CD4-positive, alpha-beta T cell treated with Interleukin-17A for 1 hour (primary cell): ENCODE measurements at places on chromosomes 12 and 14.
A peak's percentile ranks its signal among the peaks of the same experiment; 100 is the strongest.

DNA sequence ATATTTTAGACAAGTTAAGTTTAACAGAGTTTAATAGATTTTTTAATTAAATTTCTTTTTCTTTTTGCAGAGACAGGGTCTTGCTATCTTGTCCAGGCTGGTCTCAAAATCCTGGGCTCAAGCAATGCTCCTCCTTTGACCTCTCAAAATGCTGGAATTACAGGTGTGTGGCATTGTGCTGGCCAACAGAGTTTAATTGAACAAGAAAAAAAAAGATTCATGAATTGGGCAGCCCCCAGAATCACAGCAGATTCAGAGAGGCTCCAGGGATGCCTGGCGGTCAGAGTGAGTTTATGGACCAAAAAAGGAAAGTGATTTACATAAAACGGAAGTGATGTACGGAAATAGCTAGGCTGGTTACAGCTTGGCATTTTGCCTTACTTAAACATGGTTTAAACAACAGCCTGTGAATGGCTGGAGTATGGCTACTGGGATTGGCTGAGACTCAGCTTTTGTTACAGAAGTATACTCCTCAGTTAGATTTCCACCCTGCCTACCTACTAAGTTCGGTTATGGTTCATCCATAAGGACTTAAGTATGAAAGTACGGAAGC lies 14.5 kb upstream of the TESPA1 start:
- no peak for DNase-seq

GRCh38 chr14:72554401-72554800 lies 339.5 kb downstream of the DPF3 start:
- no peak for DNase-seq

- no peak for DNase-seq
Observed at GRCh38 chr14:80965037-80965436, 9.6 kb downstream of the TSHR start.

- DNase-seq = no peak
Observed at GRCh38 chr12:31970199-31970598, 11.0 kb downstream of the RESF1 start.

- no peak for DNase-seq
Observed at GRCh38 chr14:35715079-35715478, 94.0 kb downstream of the RALGAPA1 start.

- DNase-seq = no peak
Observed at GRCh38 chr12:58882826-58883225, 37.5 kb downstream of the LRIG3 start.

- DNase-seq = no peak
Observed at GRCh38 chr14:72715215-72715849, 178.6 kb downstream of the DPF3 start.

- DNase-seq = peak; percentile 81
Observed at GRCh38 chr12:12705838-12706520, 10.0 kb upstream of the GPR19 start.

DNA sequence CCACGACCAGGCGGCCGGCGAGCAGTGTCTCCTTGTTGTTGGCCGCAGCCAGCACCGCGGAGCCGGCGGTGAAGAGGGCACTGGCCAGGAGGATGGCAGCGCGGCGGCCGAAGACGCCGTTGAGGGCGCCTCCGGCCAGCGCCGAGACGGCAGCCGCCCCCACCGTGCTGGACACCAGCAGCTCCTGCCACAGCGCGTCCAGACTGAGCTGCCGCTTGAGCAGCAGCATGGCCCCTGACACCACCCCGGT lies 691 bp downstream of the SLC2A13 start:
- DNase-seq = no peak

DNA sequence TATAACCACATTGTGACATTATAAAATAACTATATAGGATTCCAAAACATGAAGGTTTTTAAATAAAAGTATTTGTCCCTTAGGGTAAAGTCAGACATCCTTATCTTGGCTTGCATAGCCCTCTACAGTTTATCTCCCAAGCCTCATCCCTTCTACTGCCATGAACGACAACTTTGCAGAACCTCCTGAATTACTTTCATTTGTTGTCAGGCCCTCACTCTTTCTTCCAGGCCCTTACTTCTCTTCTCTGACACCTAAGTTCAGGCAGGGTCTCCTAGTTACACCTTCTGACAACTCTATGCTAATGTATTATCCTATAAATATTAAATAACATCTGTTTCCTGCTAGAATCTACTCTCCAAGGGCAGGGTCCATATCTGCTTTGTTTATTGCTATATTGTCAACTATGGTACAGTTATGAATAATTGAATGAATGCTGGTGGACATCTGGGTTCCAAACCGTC lies 115.7 kb upstream of the MDM1 start:
- DNase-seq = no peak

- no peak for DNase-seq
Observed at GRCh38 chr14:64550621-64551333, 1.0 kb downstream of the PPP1R36 start.

DNA sequence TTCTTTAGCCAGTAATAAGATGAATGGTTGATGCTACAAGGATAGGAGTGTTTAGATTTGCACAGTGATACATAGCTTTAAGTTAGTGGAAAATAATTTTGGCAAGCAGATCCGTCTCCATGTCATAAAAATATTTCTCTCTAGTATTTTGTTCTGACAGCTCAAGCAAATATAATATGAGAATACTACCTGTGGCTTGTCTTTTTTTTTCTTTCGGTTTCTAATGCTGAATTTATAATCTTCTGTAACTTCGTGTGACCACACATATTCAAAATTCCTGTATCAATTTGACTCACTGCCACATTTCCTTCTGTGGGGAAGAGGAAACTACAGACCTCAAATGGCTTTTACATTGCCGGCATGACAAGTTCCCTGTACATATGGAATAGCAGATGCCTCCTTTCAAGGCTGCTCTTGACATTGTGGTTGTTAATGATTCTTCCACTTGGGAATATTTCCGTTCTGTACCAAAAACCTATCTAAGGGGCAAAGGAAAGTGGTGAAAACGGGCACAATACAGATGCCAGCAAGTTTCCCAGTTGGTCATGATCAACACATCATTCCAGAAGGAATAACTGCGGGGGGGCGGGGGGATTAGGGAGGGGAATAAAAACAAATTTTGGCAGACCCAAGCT lies 103.6 kb upstream of the CCDC91 start:
- DNase-seq = no peak

- peak; percentile 24 for DNase-seq
Observed at GRCh38 chr14:91947475-91948184, at the start of gene FBLN5. FBLN5 (minus strand) TSS chr14:91947694; CDS start chr14:91947229, 465 bp downstream.

DNA sequence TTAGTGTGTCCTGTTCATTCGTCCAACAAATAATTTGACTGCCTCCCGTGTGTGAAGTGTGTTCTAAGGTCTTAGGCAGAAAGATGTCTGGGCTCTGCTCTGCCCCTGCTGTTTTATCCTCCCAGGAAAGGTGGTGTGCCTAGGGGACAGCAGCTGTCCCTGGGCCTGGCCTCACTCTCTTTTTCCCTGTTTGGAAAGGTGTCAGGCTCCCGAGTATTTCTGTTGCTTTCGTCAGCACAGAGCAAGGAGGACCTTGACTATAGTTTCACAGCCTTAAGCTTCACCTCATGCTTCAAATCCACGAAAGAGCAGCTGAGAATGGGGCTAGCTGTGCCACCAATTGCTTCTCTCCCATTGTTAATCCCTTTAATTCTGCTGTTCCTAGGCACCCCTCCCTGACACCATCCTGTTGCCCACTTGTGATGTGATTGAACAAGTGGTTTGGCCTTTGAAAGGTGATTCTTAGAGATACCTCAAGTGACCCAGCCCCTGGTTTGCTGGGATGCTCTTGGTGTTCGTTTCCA lies 54.2 kb downstream of the TGFB3 start:
- no peak for DNase-seq

- DNase-seq = no peak
Observed at GRCh38 chr14:88733121-88733520, 59.6 kb downstream of the EML5 start.

DNA sequence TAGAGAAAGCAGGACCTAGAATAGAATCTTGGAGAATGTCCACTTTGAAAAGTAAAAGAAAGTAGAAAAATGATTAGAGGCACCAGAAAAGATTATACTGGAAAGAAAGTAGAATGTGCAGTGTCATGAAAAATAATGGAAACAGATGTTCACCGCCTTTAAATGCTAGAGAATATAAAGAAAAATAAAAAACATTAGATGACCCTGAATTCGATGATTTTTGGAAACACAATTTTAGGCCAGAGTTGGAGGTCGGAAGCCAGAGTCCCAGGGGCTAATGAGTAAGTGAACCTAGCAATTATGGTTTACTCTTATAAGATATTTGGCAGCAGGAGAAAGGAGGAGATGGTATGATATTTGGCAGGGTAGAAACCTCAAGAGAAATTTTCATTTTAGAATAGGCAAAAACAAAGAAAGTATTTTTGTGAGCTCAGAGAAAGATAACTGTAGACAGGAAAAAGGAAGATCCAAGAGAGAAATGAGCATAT lies 37.7 kb downstream of the GYS2 start:
- no peak for DNase-seq

DNA sequence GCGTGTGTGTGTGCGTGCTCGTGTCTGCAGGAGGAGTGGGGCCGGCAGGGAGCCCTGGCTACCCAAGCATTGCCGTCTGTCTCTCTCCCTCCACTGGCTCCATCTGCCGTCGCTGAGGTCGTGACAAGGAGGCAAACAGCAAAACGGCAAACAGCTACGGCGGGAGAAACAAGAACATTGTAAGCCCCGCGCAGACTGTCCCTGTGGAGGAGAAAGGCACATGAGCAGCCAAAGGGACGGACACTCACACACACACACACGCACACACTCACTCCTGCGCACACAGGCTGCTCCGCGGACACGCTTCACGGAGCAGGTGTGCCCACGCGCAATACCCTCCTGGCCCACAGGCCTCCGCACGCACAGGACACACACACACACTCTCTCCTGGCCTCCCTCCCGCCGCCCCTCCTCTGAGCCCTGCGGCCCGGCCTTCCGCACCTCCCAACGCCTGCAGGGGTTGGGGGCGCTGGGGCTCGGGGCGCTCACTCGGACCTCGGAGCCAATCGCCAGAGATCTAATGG lies 905 bp downstream of the CISTR start:
- DNase-seq = no peak

DNA sequence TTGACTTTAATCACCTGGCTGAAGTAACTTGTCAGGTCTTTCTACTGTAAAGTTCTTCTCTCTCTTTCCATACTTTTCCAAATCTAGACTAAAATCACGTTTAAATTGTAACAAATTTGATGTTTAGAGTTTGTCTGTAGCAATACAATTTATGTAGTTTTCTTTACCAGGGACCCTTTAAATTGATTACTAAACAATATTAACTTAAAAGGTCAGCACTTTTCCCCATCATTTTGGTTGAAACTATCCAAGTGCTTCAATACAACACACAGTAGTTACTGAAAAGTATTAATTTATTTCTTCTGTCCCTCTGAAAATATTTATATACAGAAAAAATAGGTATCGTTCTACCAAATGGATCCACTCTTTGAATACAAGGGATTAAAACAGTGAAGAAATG lies 350.8 kb downstream of the SLC16A7 start:
- no peak for DNase-seq

- DNase-seq = no peak
Observed at GRCh38 chr14:39739796-39740195, 307.6 kb upstream of the FBXO33 start.

DNA sequence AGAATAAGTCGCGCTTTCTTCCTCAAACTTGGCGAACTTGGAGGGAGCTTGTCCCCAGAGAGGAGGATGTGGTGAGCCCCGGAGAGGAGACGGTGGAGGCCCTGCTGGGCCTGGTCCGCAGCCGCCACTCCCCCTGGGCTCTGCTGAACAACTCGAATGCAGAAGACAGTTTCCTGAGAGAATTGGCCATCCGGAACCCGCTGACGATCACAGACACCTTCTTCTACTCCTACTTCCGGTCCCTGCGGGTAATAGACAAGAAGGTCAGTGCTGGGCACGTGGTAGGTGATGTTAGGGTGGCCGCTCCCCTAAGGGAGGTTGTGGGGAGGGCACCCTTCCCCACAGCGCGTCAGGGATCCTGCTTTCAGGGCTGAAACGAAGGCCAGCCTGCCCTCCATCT lies 1.6 kb downstream of the LRRC43 start:
- no peak for DNase-seq

GRCh38 chr12:96049101-96049500 lies 13.7 kb upstream of the LTA4H start:
- DNase-seq = no peak

DNA sequence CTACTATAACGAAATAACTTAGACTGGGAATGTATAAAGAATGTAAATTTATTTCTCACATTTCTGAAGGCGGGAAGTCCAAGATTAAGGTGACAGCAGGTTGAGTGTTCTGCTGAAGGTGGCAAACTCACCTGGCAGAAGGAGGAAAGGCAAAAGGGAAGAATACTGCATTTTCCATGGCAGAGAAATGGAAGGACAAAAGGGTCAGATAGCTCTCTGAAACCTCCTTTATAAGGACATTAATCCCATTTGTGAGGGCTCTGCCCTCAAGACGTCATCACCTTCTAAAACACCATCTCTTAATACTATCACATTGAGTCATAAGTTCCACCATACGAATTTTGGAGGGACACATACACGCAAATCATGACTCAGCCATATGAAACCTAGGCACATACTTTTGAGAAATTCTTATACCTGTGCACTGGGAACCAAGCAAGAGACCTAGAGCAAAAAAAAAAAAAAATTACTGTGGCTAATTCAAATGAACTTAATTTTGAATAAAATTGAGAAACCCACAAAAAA lies 1669.3 kb upstream of the FLRT2 start:
- DNase-seq = no peak

DNA sequence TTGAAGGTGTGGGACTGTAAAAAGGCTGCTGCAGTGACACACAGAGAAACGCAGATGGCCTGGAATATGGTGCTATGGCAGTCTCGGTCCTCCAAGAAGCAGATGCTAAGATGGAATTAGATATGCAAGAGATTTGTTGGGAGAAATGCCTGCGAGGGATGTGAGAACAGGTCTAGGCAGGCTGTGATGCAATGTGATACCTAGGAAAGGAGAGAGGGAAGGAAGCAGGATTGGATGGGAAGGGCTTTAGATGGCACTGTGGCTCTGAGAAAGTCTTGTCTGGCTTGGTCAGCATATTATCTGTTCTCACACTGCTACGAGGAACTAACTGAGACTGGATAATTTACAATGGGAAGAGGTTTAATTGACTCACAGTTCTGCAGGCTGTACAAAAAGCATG lies 374.4 kb downstream of the BCAT1 start:
- no peak for DNase-seq

GRCh38 chr12:105947906-105948305 lies 190.8 kb downstream of the NUAK1 start:
- no peak for DNase-seq

GRCh38 chr12:75981247-75982168 lies 50.1 kb downstream of the PHLDA1 start:
- no peak for DNase-seq

- DNase-seq = no peak
Observed at GRCh38 chr12:132476038-132476414, 13.9 kb upstream of the FBRSL1 start.

GRCh38 chr14:33534104-33534503 lies 416.8 kb downstream of the EGLN3 start:
- DNase-seq = no peak

- DNase-seq = no peak
Observed at GRCh38 chr12:117430246-117430645, 68.8 kb upstream of the NOS1 start.

- DNase-seq = peak; percentile 42
Observed at GRCh38 chr12:92908108-92908507, 21.0 kb downstream of the EEA1 start.

GRCh38 chr12:76108356-76108755 lies 23.9 kb upstream of the NAP1L1 start:
- DNase-seq = no peak

- DNase-seq = no peak
Observed at GRCh38 chr14:80942191-80942600, 658 bp upstream of the CEP128 start.

- DNase-seq = no peak
Observed at GRCh38 chr12:130468186-130468585, 130.5 kb downstream of the PIWIL1 start.

GRCh38 chr12:6361834-6362233 lies 13.5 kb downstream of the SCNN1A start:
- no peak for DNase-seq
